Right lung (tissue), 10 donors: ENCODE measurements at places on chromosomes 3 and 15. TPM values are rescaled to one million over a fixed set of nuclear protein-coding genes. Genes with fewer than 3 reads are reported as not detected.
A peak's percentile ranks its signal among the peaks of the same experiment; 100 is the strongest.

GRCh38 chr15:64693134-64693533 lies 82.3 kb downstream of the RBPMS2 start:
- DNase-seq: peak; percentile 76

BMF gene
- 44.3 TPM for polyA plus RNA-seq

EXD1 gene
- polyA plus RNA-seq: not detected

DNA sequence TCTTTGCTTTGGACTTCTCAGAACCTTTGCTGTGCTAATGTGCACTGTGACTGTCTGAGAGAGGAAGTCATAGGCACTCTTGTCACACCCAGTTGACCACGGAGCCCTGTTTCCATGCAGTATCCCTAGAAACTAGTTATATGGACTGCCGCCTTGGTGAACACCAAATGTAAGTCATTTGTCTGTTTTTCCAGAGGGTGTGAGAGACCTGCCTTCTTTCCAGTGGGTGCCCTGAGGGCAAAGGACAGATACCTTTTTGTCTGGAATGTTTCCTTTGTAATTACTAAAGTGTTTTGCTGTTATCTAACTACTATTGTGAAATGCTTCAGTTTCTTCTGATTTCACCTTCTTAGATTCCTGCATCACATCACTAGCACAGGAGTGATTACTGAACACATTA lies 91.8 kb downstream of the LARS2 start:
- no peak for DNase-seq

MESP1 gene
- polyA plus RNA-seq: 0.54 TPM

DNA sequence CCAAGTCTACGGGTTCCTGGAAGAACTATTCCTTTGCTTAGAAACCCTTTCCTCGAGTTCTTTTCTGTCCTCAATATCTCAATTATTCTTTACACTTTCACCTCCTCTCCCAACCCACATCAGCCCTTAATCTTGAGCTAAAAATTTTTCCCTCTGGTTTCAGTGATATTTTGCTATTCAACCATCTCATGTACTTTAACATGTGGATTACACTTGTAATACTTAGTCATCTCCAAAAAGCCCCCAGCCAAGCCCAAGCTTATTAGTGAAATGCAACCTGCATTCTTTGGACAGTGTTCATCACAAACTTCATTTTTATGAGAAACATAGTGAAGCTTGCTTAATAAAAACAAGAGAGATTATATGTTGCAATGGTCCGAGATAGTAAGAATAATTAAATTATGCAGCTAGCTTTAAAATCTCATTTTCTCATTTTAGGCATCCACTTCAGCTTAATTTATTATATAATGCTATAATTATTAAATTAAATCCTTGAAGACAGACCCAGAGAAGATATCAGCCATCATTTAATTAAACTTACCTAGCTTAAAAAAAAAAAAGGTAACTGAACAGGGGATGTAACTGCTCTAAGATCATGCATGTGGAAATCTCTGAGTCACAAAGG lies 534.5 kb upstream of the TBL1XR1 start:
- no peak for DNase-seq

DNA sequence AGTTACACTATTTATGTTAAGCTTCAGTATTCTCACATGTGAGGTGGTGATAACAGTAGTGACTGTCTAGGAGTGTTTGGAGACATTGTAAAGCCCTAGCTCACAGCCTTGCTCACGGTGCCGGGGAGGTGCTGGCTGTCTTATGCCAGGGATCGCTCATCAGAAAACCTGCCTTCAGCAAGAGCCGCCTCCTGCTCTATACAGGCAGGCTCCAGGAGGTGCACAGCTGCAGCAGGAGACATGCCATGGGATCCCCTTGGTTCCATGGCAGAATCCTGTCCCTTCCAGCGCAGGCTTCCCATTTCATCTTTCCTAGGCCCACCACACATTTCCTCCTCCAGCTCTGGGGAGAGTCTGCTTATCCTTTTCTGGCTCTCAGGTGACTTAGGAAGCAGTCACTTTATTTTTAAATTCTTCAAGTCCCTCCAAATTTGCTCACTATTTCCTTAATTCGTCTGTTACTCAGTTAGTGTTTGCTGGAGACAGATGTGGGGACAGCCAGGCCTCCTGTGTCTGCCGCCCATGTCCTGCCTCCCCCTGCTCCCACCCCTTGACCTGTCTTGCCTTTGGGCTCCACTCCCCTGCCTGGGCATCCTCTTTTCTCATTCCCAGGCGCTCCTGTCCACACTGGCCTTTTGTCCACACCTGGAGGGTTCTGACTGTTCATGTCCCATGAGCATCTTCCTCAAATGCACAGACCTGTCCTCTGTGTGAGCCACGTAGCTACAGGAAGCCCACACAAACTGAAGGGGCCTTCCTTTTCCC lies 31.7 kb downstream of the SLCO2A1 start:
- no peak for DNase-seq

DNA sequence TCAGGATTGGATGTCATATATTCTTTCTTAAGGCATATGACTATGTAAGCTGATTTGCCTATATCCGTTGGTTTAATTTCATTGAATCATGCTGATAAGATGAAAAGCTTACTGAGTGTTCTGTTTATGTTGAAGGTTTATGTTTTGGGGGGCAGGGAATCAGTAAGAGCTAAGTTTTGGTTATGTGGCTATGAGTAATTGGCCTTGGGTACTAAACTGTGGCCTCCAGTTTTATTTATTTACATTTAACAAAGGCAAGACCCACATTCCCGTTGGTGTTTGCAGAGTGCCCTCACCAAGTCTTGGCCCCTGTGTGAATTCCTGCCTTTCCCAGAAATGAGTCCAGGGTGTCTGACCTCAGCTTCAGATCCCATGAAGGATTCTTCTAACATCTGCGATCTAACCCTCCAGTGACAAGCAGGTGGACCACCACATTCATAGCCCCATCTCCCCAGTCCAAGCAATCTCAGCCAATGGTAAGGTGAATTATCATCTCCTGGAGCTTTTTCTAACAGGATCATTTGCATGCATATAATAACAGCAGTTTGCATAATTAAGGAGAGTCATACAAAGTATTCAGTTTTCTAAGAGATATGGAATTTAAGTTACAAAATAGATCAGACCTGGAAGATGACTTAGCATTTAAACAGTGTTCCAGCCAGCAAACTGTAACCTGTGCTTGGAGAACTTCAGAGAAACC lies 27.4 kb downstream of the GLDN start:
- DNase-seq: no peak

DNA sequence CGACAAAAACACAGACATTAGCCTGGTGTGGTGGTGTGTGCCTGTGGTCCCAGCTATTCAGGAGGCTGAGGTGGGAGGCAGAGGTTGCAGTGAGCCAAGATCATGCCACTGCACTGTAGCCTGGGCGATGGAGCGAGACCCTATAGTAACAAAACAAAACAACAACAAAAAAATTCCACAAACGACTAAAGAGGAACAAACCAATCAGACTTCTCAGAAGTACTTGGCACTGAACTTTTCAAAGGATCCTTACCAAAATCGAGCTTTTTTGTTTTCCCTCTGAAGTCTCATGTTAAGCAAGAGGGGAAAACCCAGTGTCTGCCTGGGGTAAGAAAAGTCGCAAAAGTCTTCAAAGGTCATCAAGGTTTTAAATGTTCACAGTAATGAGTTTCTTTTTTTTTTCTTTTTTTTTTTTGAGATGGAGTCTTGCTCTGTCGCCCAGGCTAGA lies 30.1 kb upstream of the TFRC start:
- DNase-seq: no peak

PLAAT1 gene
- polyA plus RNA-seq: 0.71 TPM

DNA sequence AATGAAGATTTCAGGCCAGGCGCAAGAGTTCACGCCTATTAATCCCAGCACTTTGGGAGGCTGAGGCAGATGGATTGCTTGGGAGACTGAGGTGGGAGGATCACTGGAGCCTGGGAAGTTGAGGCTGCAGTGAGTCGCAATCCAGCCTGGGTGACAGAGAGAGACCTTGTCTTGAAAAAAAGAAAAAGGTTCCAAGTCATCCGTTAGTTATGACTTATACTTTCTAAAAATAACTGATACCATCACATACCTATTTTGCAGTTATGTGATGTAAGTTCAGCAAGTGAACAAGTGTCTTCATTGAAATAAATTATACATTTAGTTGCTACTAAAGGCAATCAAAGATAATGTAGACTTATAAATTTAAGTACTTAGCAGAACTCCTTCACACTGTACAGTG lies 22.1 kb downstream of the CLPX start:
- DNase-seq: no peak

- no peak for DNase-seq
Observed at GRCh38 chr15:36407647-36408046, 171.8 kb upstream of the CDIN1 start.

DNA sequence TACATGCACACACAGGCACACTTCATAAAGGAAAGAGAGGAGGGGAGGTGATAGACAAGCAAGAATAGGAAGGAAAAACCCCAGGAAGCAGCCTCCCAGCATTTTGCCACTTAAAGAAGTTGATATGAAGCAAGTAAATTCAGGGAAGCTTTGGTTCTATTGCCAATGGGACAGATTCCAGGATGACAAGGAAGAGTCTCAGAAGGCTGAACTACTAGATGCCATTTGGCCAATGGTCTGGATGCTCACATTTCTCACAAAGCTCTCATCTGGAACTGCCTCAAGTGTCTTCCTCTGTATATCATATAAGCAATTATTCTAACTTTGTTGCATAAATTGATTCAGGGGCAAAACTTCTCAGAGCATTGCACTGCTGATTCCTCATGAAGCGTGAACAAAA lies 78.8 kb upstream of the STRIT1 start:
- no peak for DNase-seq

GRCh38 chr3:9124730-9125129 lies 124.7 kb downstream of the SRGAP3 start:
- DNase-seq: no peak

GRCh38 chr15:57892181-57892580 lies 173.3 kb downstream of the ALDH1A2 start:
- DNase-seq: no peak

COLQ gene
- polyA plus RNA-seq: 12.7 TPM

- DNase-seq: peak; percentile 2
Observed at GRCh38 chr3:81218023-81218422, 543.4 kb downstream of the GBE1 start.

UTS2B gene
- 1.2 TPM for polyA plus RNA-seq

DNA sequence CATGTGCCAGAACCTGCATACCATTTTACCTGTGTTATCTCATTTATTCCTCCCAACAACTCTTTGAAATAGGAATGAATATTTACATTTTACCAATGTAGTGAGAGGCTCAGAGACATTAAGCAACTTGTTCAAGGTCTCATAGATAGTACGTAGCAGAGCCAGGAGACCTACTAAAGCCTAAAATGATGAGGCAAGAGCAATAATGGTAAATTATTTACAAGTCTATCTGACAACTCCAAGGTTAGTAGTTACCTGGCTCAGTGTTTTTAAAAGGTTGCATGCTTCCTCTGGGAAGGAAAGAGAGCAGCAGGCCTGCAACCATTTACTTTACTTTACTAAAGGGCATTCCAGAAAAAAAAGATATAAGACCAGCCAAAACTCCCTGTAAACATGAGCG lies 103.0 kb downstream of the CFAP20DC start:
- DNase-seq: no peak

GRCh38 chr3:149411583-149411982 lies 34.1 kb upstream of the TM4SF1 start:
- no peak for DNase-seq

- no peak for DNase-seq
Observed at GRCh38 chr3:114455432-114455831, 161.6 kb downstream of the TIGIT start.

GOLGA6L25 gene
- not detected for polyA plus RNA-seq

DNA sequence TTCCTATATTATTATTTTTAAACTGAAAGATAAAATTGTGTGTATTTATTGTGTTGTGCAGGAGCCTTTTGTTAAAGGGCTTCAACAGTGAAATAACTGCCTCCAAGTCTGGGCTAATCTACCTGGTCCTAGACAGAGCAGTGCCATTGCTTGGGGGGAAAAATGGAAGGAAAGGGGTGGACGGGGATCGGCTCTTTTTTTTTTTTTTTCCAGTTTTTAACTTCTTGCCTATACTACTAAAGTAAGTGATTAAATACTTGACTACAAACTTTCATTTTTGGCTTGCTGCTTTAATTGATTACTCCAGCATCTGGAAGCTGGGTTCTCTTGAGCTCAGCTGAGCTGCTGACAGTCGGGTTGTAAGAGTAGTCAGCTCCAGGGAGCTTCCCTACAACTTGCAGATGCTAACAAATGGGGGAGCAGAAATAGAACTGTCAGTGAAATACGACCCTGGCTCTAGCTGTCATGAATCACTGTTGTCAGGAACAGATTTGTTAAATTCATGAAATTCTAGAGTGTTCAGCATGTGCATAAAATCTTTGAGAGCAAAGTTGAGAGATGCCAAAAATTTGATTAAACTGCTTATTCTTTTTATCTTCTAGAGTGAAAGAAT lies 276.7 kb downstream of the ROBO1 start:
- DNase-seq: no peak

VEPH1 gene
- 28.5 TPM for polyA plus RNA-seq

CHP1 gene
- 49.8 TPM for polyA plus RNA-seq

DNA sequence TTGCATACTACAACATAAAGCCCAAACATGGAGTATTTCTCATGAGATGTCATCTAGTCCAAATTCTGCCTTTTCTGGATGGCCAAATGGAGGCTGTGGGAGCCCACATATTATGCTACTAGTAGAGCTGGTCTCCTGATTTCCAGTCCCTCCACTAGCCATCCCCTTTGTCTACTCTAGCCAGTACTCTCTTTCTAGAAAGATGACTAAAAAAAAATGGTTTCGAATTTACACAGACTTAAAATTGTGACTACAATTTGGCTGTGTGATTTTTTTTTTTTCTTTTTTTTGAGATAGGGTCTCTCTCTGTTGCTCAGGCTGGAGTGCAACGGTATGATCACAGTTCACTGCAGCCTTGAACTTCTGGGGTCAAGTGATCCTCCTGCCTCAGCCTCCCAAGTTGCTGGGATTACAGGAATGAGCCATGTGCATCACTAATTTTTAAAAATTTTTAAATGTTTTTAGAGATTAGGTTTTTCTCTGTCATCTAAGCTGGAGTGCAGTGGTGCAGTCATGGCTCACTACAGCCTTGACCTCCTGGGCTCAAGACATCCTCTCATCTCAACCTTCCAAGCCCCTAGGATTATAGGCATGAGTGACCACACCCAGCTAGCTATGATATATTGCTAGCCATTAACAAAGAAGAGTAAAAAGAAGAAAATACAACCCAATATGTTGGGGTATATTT lies 273.9 kb downstream of the ADAMTSL3 start:
- DNase-seq: no peak

SGO1 gene
- 16.9 TPM for polyA plus RNA-seq

GHSR gene
- not detected for polyA plus RNA-seq

XCR1 gene
- 0.15 TPM for polyA plus RNA-seq

- DNase-seq: no peak
Observed at GRCh38 chr3:183502237-183503181, 53.0 kb downstream of the KLHL6 start.

GRCh38 chr3:71728632-71729342 lies 3.6 kb upstream of the EIF4E3 start:
- no peak for DNase-seq

- DNase-seq: no peak
Observed at GRCh38 chr15:32828507-32829186, 110.8 kb downstream of the GREM1 start.

FSTL1 gene
- polyA plus RNA-seq: 451 TPM
